Forelimb muscle (tissue), 1 donor: ENCODE measurements at places on chromosomes 1 and 21.

DNA sequence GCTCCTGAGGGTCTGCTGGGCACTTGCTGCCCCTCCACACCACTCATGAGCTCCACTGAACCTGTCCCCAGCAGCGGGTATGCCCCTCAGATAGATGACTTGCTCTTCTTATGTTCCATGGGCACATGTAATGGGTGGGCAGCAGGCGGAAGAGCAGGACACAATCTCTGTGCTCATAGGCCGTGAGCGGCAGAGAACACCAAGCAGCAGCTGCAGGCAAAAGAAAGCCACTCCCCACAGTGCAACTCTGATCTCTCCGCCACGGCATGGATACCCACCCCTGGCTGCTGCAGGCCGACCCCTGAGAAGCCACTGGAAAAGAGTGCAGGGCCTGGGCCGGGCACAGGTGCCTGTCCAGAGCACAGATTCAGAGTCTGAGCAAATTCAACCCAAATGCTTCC lies 135.2 kb upstream of the RUNX3 start:
- DNase-seq, result no peak

- DNase-seq, result no peak
Measured at GRCh38 chr1:63937461-63938022, 163.7 kb downstream of the ROR1 start.

DNA sequence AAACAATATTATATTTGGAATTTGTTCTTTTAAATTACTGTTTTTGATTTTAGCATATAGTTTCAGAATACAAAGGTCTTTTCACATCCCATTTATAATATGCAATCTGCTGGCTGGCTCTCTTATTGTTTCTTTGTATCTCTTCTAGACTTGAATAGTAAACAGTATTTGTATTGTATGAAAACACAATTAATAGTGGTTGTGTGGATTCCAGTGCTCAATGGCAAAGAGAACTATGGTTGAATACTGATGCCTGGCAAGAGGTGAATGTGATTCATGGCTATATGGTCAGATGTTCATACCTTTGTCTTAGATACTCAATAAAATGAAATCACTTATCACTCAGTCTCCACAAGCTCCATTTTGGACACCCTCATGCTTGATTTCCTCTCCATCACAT lies 37.2 kb downstream of the OR6Y1 start:
- no peak for DNase-seq

DNA sequence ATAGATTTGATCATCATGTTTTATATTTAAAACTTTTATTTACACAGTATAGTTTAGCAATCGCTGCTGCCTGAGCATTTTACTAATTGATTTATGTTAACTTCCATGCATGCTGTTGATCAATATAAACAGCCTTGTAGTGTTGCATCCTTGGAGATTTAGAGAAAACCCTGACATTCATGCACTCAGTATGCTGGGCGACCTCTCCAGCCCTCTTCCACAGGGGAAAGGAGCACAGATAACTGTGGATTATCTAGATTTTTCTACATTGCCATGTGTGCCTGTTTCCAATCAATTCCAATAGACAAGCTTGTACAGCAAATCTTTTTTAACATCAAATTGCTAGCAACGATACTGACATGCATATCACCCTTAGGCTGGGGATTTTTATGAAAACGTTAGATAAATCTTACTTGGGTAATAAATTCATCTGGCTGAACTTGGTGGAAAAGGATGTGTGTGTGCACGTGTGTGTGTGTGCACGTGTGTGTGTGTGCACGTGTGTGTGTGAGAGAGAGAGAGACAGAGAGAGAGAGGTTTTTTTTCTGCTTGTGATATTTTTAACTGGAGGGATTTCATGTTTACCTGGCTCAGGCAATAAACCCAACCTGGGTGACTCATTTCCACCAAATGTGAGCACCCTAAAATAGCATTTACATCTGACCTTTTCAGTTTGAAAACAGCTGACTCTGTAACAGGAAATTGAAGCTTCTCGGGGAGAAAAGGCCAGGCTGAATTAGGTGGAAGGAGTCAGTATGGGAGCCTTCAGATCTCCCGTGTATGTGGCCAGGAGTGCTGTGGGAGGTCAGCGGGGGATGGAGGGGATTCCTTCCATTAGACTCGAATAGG lies 339.8 kb downstream of the PRDM2 start:
- no peak for DNase-seq

- DNase-seq, result no peak
Measured at GRCh38 chr1:26031611-26032220, 10.1 kb downstream of the EXTL1 start.

DNA sequence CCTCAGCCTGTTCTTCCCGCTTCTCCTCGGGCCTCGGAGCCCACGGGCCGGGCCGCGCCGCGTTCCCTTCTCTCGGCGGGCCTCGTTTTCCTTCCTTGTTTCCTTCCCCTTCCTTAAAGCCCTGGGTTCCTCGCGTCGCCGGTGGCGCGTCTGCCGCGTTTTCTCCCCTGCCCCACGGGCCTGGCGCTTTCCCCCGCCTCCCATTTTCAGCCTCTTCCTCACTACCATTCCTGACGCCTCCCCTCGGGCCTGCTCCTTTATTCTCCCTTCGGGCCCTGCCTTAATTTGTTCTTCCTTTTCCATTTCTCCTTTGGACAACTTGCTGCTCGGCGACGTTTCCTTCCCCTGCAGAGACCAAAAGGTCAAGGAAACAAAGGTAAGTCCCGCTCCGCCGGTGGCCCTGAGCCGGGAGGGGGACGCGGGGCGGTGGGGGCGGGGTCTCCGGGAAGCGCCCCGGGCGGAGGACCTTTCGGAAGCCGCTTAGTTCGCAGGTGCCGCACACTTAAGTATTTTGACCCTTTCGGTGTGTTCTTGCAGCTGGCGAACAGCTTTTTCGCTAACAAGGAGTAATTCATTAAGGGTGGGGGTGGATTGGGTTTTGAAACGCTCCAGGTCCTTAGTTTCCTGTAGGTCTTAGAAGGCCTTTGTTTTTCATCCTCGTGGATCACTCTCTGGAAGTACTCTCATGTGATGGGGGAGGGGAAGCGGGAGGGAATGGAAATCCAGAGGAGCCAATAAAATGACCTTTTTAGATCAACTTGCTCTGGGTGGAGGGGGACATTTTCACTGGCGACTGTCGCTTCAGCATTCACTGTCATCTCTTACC lies 780 bp downstream of the YTHDF2 start:
- DNase-seq, result no peak

GRCh38 chr21:32007456-32007855 lies 134.6 kb downstream of the HUNK start:
- no peak for DNase-seq

GRCh38 chr1:31152181-31152795 lies 86.8 kb upstream of the PUM1 start:
- no peak for DNase-seq

DNA sequence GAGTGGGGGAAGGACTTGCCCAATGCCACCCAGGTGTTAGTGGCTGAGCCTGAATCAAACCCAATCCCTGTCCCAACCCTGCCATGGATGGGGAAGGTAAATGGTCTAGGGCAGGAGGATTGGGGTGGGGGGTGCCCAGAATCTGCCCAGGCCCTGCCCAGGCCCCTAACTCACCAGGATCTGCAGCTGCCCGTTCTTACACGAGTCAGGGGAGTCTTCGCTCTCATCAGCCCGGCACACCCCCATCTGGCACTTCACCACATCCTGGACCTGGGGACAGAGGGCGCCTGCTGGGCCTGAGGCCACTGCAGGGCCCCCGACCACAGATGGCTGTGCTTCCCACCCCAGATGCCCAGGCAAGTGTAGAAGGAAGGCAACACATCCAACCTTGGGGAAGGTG lies 28.5 kb upstream of the COL16A1 start:
- DNase-seq, result no peak

GRCh38 chr1:219130366-219130935 lies 43.2 kb upstream of the LYPLAL1 start:
- DNase-seq, result no peak
